Right lobe of liver (tissue), 6 donors: ENCODE measurements at places on chromosomes 3 and 15. TPM values are rescaled to one million over a fixed set of nuclear protein-coding genes. Genes with fewer than 3 reads are reported as not detected.
A peak's percentile ranks its signal among the peaks of the same experiment; 100 is the strongest.

- no peak for DNase-seq
These were observed 740.1 kb upstream of the GRM7 start for GRCh38 chr3:6120786-6121185.

CACNA2D2 gene
- total RNA-seq: 0.06 TPM

- DNase-seq: no peak
These were observed 158.8 kb upstream of the MME start for GRCh38 chr3:154921351-154921750.

DNA sequence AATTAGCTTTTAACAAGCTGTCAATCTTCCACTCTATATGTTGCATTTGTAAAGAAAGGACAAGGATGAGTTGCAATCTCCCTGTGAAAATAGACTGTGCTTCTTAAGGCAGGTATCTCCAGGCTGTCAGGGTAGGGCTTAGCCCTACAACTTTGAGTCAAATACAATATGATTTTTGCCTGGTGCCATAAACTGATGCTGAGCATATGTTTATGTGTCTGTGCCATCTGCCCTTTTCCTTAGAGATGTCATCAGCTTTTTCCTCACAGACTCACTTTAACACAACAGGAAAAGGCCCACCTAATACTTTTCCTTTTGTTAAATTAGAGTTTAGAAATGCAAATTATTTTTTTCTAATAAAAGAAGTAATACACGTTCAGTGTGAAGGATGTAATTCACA is 548.3 kb downstream of the NLGN1 start:
- no peak for DNase-seq

DNA sequence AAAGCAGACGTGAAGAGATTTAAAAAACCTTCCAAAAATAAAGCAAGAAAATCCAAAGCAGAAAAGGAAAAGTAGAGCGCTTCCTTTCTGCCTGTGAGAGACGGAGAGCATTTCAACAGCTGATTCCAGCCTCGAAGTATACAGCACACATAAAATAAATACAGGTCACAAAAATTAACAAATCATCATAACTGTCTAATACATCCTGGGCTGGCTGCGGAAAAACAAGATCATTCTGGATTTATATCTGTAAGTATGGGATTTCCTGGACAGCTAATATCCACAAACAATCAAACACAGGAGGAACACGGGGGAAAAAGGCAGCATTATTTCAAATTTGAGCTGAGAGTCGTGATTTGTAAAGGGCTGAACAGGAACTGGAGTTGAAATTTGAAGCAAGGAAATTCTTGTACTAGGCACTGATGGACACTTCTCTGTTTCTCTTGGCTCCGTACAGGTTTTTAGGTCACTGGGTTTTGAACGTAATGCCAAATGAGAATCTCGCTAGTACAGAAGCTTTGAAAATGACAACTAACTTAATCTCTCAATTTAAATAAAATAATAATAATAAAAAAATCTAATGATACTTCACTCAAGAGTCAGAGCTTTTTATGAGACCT is 577.7 kb downstream of the FOXP1 start:
- DNase-seq: no peak

- peak; percentile 78 for DNase-seq
These were observed 41.9 kb downstream of the CCDC12 start for GRCh38 chr3:46934498-46935167.

- no peak for DNase-seq
These were observed 53.5 kb downstream of the SLC30A4 start for GRCh38 chr15:45469027-45469426.

CHST13 gene
- total RNA-seq: 23.5 TPM

- DNase-seq: no peak
These were observed 35.7 kb downstream of the SQOR start for GRCh38 chr15:45670511-45670910.

- no peak for DNase-seq
These were observed 80.1 kb downstream of the SETD2 start for GRCh38 chr3:47083786-47084185.

DNA sequence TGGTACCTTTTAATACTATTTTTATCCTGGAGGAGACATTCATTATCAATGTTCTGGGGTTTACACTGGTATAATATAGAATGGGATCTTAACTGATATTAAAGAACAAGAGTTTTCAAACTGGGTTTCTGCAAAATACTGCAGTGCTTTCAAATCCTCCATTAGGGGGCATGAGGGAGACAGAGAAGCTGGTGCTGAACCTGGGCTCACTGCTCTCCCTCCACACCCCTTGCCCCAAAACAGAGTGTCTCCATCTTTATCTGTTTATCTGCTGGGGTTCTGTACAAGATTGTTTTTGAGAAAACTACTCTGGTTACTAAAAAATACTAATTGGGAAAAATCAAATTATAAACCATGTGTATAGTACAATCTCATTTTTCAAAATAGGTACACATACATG is 41.7 kb downstream of the CADPS start:
- DNase-seq: no peak

AADACL2 gene
- total RNA-seq: not detected

DNA sequence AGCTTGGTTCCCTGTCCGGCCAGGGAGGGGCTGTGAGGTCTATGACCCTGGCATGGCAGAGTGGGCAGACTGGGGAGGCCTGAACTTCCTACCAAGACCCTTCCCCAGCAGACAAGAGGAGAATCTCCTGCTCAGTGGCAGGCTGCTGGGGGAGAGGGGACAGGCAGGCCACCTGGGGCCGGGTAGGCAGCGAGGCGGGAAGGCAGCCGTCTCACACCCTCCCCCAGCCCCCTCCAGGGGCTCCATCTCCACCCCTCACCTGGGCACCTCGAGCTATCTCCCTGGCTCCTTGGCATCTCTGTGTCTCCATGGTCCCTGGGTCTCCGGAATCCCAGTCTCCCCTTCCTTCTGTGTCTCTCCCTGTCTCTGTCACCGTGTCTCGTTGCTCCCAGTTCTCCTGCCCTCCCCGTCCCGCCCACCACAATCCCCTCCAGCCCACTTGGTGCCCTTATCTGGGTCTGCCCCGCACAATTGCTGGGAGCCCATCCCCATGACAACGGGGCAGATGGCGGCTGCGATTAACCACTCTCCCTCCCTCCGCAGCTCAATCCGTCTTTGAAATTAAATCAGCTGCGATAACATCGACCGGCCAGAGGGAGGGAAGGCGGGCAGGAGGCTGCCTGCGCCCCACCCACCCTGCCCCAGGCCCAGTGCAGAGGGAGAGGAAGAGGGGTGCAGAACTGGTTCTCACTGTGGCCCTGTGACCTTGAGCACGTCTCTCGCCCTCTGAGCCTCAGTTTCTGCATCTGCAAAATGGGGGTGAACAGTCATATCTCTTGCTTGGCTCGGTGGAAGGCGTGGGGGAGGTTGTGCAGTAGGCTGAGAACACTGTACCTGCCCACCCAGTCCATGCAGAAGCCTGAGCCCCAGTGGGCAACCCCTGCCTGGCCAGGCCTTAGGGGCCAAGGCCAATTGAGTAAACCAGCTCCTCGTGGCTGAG is 9.6 kb downstream of the DNAJB8 start:
- DNase-seq: no peak

DNA sequence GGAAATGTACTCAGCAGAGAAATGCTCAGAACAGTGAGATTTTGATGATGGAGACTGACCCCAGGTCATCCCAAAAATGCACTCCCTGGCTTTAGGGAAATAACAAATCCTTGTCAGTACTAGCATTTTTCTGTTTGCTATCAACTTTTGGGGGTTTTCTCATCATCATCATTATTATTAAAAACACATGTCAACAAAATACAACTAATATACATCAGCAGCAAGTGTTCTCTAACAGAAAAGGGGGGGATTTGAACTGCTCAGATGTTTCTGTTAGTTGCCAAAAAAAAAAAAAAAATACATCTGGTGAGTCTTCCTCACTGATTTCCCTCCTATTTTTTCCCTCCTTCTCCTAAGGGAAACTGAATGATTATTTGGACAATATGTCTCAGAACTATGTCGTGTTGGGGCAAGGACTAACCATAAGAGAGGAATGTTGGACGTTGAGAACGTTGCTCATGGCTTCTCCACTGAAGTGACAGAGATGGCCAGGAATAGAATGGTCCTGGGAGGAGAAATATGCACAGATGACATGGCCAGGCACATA is 230.0 kb upstream of the MCTP2 start:
- no peak for DNase-seq

DNA sequence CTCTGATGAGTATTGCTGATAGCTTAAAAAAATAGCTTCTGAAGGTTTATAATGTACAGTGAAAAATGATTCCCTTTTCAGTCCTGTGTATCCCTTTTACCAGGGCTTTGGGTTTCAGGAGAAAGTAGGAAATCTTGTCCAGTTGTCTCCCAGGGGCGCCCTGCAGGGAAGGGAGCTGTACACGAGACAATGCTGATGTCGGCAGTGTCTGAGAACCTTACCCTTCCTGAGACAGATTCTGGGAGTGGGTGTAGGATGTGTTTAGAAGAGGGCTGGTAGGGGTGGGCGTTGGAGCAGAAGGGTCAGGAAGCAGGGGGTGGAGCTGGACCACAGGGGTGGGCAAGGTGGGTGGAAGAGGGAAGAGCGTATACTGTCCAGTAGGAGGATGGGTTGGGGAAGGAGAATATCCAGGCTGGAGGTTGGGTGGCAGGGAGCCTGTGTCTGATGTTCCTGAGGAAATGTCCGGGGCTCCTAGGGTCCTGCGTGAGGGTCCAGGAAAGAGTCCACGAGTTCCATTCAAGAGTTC is 5.6 kb downstream of the THPO start:
- no peak for DNase-seq

PDIA5 gene
- total RNA-seq: 37.0 TPM

SLC24A5 gene
- not detected for total RNA-seq

LRTM1 gene
- total RNA-seq: not detected

DNA sequence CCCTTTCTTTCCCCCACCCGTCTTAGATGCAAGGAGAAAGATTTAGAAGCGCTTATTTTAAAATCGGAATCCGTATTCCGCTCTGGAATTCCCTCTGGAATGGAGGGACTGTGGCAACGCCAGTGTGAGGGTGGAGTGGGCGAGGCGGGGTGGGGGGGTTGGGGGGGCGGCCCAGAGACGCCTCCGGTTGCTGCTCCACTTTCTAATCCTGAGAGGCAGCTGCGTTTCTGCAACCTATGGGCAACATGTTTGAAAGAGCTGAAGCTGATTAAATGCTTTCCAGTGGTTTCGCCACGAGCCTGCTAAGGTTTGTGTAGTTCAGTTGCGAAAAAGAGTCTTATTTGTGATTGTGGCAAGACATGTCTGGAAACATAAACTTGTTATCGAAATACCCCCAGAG is at the start of gene CCK:
Gene CCK (minus strand): TSS at position 101 of the 400 bp plus-strand sequence. CDS start 2,555 bp downstream, outside the sequence.
- DNase-seq: no peak

DNA sequence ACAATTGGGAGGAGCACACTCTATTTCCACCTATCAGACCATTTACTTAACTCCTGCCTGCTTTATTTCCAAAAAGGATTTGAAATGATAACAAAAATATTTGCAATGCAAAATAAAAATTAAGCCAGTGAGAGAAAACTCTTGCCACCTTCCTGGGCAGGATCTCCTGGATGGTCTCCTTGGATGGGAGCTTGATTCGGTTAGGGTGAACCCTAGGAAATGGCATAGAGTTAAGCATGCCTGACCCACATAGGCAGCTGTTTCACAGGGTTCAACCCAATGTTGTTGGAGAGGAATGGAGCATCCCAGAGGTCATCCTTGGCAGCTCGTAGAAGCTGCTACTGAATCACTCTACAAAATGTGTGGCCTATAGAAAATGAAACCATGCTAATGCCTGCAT is 83.8 kb downstream of the TGFBR2 start:
- DNase-seq: no peak

DNA sequence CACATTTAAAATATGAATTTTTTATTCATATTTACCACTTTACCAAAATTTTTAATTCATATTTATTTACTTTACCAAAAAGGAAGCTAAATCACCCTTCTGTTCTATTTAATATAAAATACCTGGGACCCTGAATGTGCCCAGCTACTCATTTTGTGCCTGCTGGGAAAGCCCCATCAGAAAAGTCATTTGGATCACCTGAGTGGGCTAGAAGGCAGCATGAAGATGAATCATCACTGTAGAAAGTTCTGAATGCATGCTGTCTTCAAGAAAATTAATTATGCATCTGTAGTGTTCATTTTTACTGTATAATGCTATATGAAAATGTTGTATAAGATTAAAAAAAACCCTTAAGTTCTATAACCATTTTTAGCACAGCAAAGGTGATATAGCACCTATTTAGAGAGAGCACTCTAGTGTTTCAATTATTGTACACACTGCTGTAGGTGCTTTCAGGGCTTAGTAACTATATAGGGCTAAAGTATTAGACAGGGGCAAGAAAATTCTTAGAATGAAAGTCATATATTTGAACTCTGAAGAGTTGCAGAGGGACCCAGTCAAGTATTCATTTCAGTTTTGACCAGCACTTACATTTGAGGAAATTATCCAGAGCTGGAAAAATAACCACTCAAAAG is 175.1 kb downstream of the NFKBIZ start:
- DNase-seq: no peak
